ENCODE measurements at places on chromosomes 4 and X.

GRCh38 chr4:100836929-100837328, 319.1 kb upstream of the EMCN start:
- no peak for DNase-seq

GRCh38 chrX:136572030-136572429, 40.0 kb downstream of the VGLL1 start:
- no peak for DNase-seq

DNA sequence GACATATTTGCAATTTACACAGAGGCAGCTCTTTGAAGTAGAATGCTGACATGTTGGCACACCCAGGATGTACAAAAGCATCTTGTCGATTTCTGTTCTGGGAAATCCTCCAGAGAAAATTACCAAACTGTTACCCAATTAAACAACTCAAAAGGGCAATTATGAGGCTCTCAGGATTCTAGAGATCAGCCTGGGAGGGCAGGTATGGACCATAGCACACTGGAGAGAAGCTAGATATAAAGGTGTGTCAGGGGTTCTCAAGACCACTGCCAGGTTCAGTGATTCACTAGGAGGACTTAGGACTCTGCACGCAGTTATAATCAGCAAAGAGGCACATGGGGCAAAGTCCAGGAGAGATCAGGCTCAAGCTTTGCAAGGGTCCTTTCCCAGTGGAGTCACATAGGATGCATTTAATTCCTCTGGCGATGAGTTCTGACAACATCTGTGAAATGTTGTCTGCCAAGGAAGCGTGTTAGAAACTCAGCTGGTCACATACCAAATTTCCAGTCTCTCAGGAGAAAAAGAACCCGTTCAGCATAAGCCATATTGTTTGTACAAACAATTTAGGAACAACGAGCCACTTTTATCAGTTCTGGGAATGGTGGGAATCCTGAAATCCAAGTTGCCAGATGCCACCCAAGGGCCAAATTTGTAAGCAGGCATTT, 100.8 kb downstream of the SYTL5 start:
- no peak for DNase-seq

- DNase-seq = no peak
These were observed 56.4 kb downstream of the DCX start for GRCh38 chrX:111355523-111356115.

DNA sequence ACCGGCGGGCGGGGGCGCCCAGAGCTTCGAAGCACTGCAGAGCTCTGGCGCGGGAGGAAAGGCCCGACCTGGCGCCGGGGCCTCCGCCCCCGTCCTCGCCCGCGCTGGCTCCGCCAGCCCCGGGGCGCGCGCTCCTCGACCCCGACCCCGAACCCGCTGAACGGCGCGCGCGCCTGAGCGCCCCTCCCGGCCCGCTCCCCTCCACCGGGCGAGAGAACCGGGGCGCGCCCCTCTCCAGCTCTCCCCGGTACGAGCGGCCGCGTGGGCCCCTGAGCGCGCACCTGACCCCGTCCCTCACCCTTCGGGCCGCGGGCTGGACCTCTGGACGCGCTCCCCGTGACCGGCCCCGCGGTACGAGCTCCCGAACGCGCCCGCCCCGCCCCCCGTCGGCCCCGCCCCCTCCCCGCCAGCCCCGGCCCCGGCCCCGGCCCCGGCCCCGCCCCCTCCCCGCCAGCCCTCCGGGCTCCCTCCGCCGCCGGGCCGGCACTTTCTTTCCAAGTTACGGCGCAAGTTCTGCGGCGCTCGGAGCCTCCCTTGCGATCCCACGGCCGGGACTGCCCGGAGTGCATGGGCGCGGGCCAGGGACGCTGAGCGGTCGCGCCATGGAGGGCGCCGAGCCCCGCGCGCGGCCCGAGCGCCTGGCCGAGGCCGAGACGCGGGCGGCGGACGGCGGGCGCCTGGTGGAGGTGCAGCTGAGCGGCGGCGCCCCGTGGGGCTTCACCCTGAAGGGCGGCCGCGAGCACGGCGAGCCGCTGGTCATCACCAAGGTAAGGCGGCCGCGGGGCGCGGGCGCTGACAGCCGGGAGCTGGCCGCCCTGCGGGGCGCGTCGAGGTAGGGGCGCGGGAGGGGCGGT, at the start of gene SHROOM2:
Gene SHROOM2, plus strand, starts transcription at position 486 of the 854 bp plus-strand sequence. Its CDS starts 117 bp downstream, at position 603.
- DNase-seq = peak; percentile 10

- DNase-seq = no peak
These were observed 8.8 kb downstream of the TMPRSS11D start for GRCh38 chr4:67874986-67875385.

GRCh38 chr4:138256608-138257007, 14.5 kb upstream of the SLC7A11 start:
- no peak for DNase-seq

DNA sequence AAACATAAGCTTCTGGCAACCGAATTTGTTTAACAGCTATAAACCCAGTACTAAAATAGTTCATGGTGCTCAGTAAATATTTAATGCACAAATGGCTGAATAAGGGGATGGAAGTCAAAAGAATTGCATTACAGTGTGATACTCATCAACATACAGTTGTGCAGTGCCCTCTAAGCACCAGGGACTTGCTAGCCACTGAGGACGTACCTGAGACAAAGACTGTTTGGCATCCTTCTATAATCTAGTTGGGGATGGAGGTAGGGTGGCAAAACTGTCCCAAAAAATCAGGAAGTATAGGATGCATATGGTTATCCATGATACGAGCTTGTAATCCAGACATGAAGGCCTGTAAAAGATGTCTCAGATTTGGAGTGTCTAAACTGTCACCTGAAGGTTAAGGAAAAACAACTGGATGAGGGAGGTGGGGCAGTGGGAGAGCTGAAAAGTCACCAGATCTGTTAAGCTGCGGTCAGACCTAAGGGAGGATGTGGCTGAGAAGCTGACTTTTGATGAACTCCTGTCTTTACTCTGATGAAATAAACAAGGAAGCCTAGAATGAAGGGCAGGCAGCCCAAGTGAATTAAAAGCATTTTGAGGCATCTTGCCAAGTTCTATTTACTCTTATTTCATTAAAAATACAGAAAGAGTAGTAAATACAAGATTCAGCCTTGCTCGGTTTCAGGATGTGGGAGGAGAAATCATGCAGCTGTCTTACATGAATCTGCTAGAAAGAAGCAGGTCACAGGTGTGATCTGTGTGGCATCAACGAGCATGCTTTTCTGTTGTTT, 12.0 kb upstream of the CD38 start:
- peak; percentile 51 for DNase-seq

DNA sequence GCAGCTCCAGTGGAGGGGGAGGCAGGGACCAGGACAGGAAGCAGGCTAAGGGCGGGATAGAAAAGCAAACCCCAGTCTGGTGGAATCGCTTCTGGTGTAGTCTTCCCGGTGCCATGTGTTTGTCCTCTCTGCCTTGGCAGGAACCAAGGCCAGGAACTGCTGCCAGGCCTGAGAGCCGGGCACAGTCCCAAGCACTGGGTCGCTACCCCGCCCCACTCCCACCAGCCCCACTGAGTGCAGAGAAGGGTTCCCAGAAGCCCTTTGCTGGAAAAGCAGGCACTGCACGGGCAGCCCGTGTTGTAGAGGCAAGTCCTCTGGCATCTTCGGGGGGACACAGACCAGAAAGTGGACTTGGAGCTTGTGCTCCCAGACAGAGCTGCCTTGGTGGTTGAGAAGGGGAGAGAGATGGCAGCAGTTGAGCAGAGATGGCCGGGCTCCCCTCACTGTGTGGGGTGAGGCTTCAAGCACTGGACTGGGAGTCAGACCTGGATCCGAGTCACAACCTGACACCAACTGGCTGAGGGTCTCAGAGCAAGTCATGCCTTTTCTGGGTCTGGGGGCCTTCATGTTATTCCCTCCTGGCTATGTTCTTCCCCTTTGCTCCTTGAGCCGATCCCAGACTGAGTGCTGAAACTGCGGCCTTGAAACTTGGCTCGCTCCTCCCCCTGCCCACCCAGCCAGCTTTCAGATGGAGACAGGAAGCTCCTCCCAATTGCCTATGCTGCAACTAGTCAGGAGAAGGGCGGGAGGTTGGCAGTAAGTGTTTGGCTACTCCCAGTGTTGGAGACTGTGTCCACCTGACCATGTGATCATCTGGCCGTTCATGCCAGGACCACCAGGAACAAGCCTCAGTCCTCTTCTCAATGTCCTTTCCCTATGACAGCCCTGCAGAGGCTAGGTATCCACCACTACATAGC, 59.7 kb upstream of the MTM1 start:
- DNase-seq = no peak

- no peak for DNase-seq
These were observed 246.3 kb upstream of the TAPT1 start for GRCh38 chr4:16472537-16472936.

GRCh38 chrX:64842492-64842891, 133.8 kb downstream of the ZC4H2 start:
- peak; percentile 1 for DNase-seq

- DNase-seq = no peak
These were observed 29.0 kb downstream of the CLOCK start for GRCh38 chr4:55517526-55518229.

- no peak for DNase-seq
These were observed 23.3 kb upstream of the MGST2 start for GRCh38 chr4:139642364-139642763.

DNA sequence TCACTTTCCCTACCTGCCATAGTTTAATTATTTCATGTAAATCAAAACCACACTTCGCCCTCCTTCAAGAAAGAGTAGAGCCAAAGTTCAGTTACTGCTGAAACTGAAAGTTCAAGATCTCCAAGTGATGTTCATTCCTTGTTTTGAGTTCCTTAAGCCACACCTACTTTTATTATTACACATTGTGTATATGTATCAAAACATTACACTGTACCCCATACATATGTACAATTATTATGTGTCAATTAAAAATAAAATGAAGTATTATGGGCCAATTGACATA, 892.3 kb upstream of the NDST4 start:
- DNase-seq = no peak

- DNase-seq = no peak
These were observed 373.6 kb upstream of the NDST3 start for GRCh38 chr4:117660668-117661067.

- no peak for DNase-seq
These were observed 10.5 kb upstream of the TIGD2 start for GRCh38 chr4:89100853-89101252.

GRCh38 chrX:146614663-146615478, 194.7 kb upstream of the CXorf51B start:
- no peak for DNase-seq

GRCh38 chr4:152684007-152684406, 4.2 kb upstream of the TMEM154 start:
- no peak for DNase-seq
